Activated CD4-positive, CD25-positive, alpha-beta regulatory T cell treated with anti-CD3 and anti-CD28 coated beads, Interleukin-2, amount 50 U/mL, for 24 hours (primary cell): ENCODE measurements at places on chromosomes 12 and 14.
A peak's percentile ranks its signal among the peaks of the same experiment; 100 is the strongest.

GRCh38 chr14:55329999-55330710 is 58.9 kb downstream of the FBXO34 start:
- ATAC-seq, result peak; percentile 55

- no peak for ATAC-seq
Observed at GRCh38 chr14:99896361-99896760, 103.1 kb downstream of the EML1 start.

GRCh38 chr12:3365463-3366411 is 125.3 kb upstream of the PRMT8 start:
- no peak for ATAC-seq

GRCh38 chr12:70448371-70448770 is 82.3 kb downstream of the KCNMB4 start:
- ATAC-seq, result no peak

- no peak for ATAC-seq
Observed at GRCh38 chr14:53034688-53035230, 83.9 kb upstream of the FERMT2 start.

GRCh38 chr12:128365651-128366231 is 98.8 kb downstream of the TMEM132C start:
- no peak for ATAC-seq

- no peak for ATAC-seq
Observed at GRCh38 chr14:26655128-26655527, 57.3 kb upstream of the NOVA1 start.

- ATAC-seq, result no peak
Observed at GRCh38 chr12:131990066-131990979, 40.6 kb downstream of the EP400 start.

GRCh38 chr12:94046626-94047410 is 101.6 kb upstream of the PLXNC1 start:
- ATAC-seq, result no peak

DNA sequence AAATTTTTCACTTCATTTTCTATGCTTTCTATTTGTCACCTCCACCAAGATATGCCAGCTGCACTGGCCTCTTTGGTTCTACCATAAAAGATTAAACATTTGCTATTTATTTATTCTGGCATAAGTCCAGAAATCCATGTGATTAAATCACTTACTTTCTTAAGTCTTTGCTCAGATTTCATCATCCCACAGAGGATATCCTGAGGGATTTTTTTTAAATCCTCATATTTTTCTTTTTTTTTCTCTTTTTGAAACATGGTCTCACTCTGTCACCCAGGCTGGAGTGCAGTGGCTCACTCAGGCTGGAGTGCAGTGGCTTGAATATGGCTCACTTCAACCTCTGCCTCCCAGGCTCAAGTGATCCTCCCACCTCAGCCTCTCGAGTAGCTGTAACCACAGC is 645.4 kb upstream of the ATXN7L3B start:
- ATAC-seq, result no peak

DNA sequence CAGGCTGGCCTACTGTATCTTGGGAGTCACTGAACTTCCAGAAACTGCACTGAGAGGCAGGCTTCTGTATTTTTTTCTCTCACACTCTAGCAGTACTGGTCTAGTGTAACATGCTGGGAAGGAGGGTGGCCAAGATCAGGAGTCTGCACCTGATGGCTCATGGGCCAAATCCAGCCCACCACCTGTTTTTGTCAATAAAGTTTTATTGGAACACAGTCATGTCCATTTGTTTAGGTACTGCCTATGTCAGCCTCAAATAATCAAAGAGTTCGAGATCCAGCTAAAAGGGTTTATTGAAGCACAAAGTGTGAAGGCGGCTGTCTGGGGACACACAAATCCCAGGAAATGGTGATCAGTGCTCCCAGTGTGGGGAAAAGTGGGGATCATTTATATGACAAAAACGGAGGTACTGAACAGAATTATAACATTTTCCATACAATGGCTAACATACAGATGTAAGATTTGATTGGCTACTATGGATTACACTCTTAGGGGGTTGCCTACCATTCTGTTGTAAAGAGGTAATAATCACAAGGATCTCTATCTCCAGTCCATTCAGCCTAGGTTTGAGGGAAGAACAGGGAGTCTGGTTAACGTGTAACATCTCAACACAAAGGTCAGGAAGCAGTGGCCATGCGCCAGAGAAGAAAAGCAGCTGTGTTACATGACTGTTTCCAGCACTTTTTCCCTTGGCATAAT is 12.9 kb downstream of the USP30 start:
- ATAC-seq, result no peak

GRCh38 chr14:98591161-98591560 is 680.8 kb downstream of the BCL11B start:
- no peak for ATAC-seq

DNA sequence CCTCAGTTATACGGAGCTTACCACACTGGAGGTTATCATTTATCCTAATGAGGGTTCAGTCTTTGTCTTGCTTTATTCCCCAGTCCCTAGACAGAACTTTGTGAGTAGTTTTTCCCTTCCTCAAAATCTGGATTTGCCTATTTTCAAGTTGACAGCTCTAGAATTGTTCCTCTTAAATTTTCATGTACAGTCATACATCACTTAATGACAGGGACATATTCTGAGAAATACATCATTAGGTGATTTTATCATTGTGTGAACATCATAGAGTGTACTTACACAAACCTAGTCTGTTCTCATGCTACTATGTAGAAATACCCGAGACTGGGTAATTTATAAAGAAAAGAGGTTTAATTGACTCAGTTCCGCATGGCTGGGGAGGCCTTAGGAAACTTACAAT is 3.1 kb downstream of the PRKAB1 start:
- peak; percentile 11 for ATAC-seq
